ENCODE measurements at places on chromosomes 13 and 19. TPM values are rescaled to one million over a fixed set of nuclear protein-coding genes. Genes with fewer than 3 reads are reported as not detected.

LPAR2 gene
- total RNA-seq: 5.6 TPM

DNA sequence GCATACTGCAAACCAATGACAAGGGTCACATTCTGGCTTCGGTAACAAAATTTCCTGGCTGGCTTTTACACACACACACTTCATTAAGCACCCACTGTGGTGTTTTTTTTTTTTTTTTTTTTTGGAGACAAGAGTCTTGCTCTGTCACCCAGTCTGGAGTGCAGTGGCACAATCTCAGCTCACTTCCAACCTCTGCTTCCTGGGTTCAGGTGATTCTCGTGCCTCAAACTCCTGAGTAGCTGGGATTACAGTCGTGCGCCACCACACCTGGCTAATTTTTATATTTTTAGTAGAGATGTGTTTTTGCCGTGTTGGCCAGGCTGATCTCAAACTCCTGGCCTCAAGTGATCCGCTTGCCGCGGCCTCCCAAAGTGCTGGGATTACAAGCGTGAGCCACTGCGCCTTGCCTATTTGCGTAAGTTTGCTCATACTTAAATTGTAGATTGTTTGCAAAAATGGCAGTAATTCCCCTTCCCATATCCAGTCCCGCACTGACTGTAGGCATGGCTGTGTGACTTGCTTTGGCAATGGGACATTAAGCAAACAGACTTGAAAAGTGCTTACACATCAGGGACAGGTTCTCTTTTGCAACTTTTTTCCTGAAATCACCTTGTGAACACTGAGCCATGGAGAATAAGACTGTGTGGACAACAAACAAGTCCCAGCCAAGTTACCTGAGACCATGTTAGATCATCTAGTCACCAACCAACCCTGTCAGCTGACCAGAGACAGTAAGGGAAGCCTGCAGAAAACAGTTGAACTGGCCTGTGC, 42.1 kb upstream of the EBPL start:
- DNase-seq: peak; percentile 11

GRCh38 chr19:4694211-4694987, 24.3 kb upstream of the MYDGF start:
- DNase-seq: peak; percentile 97

DNA sequence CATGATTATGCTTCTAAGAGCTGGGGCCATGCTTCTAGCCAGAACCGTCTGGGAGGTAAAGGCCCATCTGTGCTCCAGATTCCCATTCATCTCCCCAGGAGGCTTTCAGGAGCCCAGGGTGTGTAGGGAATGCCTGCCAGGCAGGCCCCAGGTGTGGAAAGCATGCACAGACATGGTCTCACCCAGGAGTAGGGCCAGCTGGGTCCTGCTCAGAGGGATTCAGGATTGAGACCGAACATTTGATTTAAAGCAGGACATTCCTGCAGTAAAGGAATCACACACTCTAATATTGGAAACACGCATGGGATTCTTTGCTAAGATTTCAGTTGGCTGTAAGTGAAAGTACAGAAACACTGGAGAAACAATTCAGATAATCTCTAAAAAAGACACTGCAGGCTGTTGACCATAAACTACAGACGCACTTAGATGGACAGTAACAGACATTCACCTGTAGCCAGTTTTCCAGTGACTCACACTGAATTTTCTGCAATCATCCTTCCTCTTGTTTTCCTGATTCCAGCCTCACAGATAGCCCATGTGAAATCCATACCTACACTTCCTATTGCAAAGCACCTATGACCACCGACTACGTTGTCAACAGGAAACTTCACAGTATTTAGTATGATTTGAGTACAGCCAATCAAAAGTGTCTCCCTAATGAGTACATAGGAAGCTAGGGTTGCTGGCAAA, 257.8 kb downstream of the TBC1D4 start:
- DNase-seq: no peak

FPR3 gene
- total RNA-seq: not detected

DNA sequence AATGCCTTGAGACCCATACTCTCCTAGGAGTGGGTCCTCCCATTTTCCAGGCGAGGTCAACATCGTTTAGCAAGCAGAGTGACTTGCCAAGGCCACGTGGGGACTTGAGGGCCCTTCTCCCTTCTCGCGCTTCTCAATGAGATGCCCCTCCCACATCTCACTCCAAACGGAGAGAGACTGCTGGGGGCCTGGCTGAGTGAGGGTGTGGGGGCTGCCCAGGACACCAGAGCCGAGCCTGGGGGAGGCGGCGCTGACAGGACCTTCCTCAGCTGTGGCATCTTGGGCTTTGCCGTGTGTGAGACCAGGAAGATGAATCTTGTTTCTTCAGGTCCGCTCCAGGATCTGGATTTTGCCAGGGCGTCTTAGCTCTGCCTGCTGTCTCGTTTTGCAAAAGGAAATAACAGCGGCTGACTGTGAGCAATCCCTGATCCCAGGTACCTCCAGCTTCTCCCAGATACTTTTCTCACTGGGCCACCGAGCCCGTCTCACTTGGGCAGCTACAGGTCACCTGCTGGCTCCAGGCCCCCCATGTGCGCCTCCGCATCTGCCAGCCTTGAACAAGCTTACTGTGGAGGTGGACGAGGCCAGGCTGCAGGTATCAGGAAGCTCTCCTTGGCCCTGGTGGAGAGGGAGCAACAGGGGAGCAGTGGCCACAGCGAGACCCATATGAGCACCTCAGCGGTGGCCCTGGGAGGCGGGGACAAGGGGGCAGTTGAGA, 6.0 kb downstream of the COX6B2 start:
- DNase-seq: peak; percentile 51

RNF17 gene
- total RNA-seq: not detected

DNA sequence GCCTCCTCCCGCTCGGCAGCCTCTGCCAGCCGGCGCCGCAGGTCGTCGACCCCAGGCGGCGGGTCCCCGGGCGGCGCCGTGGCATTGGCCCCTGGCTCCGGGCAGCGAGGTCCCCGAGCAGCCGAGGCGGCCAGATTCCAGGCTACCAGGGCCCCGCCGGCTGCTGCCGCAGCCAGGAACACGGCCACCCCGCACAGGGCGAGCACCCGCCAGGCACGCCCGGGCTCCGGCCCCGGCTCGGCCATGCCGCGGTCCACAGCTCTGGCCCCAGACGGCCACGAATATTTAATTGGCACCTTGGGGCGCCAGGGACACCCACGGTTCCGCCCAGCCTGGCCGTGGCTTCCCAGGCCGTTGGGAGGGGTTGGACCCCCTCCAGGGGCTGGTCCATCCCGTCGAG, at the start of gene CCDC194:
TSS of gene CCDC194 (minus strand) at position 283 of the 400 bp plus-strand sequence. CDS start at position 245, 38 bp downstream.
- DNase-seq: no peak

DNA sequence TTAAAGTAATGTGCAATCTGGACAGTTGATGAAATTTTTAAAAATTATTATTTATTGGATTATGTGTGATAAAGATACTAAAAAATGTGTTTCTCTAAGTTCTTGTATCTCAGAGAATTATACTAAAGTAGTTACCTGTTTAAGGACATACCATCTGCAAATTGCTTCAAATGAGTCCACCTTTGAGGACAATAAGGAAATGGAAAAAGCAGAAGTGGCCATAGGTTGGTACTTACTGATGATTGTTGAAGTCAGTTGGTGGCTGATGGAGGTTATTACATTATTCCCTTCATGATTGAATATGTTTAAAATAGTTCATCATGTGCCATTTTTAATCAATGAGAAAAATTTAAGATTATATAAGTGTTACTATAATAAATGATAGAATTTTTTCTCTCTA, 367.0 kb downstream of the MYO16 start:
- no peak for DNase-seq

GRCh38 chr13:96822895-96823294, 171.4 kb downstream of the OXGR1 start:
- no peak for DNase-seq

- no peak for DNase-seq
Observed at GRCh38 chr19:16795731-16796130, 33.5 kb upstream of the SIN3B start.

DNA sequence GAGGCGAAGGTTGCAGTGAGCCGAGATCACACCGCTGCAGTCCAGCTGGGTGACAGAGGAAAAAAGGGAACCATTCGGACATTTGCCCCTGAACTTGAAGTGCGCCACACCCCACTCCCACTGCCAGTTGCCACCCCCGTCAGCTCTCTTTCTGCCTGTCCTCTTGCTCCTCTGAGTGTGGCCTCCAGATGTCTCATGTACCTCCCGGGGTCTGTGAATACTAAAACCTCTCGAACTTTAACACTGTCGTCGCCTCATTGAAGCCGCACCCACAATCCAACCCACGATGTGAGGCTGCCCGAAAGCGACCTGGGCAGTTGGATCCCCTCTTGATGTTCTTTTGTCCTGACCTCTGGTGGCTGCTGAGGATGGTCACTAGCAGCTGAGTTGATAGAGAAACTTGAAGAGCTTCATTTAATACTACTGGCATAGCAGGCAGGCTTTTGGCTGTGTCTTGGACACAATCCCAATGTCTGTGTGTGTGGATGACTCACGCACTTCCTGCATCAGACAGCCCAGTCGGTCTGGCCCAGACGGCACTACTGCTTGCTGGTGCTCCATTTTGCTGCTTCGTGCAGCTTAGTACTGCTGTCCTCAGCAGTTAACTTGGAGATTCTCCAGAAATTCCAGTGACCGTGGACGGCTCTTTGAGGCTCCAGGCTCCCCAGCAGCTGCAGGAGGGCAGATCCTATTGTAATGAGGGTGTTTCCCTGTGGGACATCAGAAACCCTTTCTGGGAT, 4.2 kb downstream of the FPR3 start:
- peak; percentile 7 for DNase-seq

HPN gene
- total RNA-seq: not detected

GRCh38 chr13:21734961-21735360, 64.1 kb downstream of the FGF9 start:
- DNase-seq: no peak

DNA sequence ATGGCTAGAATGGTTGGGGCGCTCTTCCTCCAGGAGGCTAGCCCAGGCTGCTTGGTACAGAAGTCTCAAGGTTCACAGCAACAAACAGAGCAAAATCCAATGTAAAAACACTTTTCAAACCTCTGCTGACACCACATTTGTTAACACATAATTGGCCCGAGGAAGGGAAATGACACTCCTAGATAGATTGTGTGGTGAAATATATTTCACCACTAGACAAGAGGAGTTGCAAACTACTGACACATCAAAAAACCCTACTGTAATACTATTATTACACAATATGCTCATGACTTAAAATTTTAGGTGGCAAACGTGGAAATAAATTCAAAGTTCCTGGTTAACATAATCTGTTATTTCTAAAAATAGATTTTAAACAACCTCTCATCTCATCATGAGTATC, 643.6 kb downstream of the PCDH9 start:
- no peak for DNase-seq

GRCh38 chr13:97339988-97340749, 93.8 kb upstream of the RAP2A start:
- no peak for DNase-seq

GRCh38 chr19:17829855-17830566, 8.7 kb upstream of the INSL3 start:
- peak; percentile 83 for DNase-seq

- no peak for DNase-seq
Observed at GRCh38 chr13:50686551-50686950, 156.9 kb downstream of the DLEU7 start.

DNA sequence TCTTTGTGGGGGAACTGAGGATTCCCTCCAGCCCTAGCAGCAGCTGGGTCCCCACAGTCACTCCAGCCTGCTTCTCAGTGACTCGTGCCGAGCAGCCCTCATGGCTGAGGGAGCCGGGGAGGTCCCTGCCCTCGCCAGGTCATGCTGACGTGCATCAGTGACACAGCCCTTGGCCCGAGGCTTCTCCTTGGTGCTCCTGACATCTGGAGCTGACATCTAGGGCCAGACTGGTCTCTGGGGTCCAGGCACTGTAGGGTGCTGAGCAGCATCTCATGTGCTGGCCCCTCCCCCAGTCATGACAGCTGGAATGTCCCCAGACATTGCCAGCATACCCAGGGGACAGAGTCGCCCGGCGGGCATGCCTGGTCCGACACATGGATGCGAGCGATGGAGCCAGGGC, 14.4 kb downstream of the COMP start:
- no peak for DNase-seq

GRCh38 chr19:15251749-15252397, 19.6 kb upstream of the EPHX3 start:
- peak; percentile 53 for DNase-seq

DNA sequence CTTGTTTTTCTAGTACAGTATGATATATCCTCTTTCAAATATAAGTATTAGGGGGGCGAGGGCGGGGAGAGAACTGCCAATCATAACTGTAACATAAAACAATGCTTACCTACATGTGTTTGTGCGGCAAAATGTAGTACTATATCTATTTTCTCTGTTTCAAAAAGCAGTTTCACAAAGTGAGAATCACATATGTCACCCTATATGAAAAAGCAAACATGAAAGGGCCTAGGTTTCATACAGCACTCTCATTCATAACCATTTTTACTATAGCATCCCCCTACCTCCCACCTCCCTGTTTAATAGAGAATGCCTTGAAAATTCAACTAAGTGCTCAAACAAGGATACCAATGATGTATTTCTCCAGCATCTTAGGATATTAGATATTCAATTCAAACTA, 5.2 kb downstream of the TGDS start:
- DNase-seq: no peak

DNA sequence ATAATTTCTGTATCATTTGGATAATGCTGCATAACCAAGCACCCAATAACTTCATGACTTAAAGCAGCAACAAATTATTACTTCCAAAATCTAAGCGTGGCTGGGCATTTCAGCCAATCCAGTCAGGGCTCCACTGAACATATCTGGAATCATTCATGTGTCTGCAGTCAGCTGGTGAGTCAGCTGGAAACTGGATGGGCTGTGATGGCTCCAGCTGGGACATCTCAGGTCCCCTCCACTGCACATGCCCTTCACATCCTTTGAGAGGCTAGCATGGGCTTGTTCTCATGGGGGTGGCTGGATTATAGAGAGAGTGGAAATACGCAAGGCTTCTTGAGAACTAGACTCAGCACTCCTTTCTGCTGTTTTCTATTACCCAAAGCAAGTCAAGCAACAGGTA, 961.9 kb downstream of the DIAPH3 start:
- DNase-seq: no peak

- no peak for DNase-seq
Observed at GRCh38 chr19:41702171-41702651, 6.2 kb upstream of the CEACAM5 start.

CEACAM3 gene
- total RNA-seq: not detected

DNA sequence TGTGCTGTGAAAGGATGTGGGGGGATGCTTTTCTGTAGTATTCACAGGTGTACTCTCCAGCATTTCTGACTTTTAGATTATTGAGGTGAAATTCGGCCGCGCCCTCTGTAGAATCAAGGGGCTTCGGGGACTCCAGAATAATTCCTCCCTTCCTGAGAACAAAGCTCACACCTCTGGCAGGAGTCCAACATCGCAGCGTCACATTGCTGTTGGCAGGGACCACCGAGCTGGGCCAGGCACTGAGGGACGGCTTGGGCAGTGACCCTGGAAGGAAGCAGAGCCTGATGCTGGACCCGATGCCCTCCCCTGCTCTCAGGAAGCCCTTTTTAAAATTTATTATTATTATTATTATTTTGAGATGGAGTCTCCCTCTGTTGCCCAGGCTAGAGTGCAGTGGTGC, 6.3 kb downstream of the TARM1 start:
- DNase-seq: no peak

ONECUT3 gene
- not detected for total RNA-seq

PSG1 gene
- 27.1 TPM for total RNA-seq

- no peak for DNase-seq
Observed at GRCh38 chr19:11264452-11265176, 2.3 kb upstream of the DOCK6 start.
